ENCODE measurements at places on chromosomes 5 and 9.
A peak's percentile ranks its signal among the peaks of the same experiment; 100 is the strongest.

DNA sequence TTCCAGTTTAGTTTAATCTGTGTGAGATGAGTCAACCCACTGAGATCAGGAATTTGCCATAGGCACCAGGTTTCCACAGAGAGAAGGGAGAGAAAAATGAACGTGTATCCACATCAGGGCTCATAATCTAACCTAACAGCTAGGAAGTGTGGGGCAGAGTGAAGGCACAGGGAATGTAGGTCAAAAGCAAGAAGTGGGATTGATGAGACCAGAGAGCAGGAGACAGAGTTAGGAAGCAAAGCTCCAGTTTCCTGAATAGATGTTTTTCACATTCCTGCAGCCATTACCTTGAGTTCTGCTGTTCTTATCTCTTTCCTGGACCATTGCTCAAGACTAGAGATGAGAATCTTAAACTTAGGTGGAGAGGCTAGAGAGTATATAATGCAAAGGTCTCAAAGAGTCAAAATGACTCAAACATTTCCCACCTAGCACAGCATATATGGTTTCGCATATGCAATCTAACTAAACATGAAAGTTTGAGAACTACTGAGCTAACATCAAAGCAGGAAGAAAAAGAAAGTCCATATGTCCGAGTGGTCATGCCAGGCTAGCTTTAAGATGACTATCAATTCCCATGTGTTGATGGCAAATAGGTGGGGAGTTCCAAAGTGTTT, 41.1 kb upstream of the GNAQ start:
- DNase-seq: no peak
- H3K27me3 ChIP-seq: no peaks in the 10 kb centered on the region
- no peak overlapping the region for H3K4me3 ChIP-seq
- H3K4me1 ChIP-seq: peaks cover 43% of the 10 kb centered on the region
- no peak overlapping the region for H3K27ac ChIP-seq
- H3K36me3 ChIP-seq: peaks cover 10% of the 10 kb centered on the region

DNA sequence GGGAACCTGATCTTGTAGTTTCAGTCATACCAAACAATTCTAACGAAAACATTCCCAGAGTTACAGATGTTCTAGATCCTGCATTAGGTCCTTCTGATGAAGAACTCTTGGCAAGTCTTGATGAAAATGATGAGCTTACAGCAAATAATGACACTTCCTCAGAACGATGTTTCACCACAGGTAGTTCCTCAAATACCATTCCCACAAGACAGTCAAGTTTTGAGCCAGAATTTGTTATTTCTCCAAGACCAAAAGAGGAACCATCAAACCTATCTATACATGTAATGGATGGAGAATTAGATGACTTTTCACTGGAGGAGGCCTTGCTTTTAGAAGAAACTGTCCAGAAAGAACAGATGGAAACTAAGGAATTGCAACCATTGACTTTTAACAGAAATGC, 21.0 kb downstream of the RMI1 start:
- H3K4me1 ChIP-seq: peaks cover 12% of the 10 kb centered on the region
- no peak overlapping the region for H3K27ac ChIP-seq
- H3K4me3 ChIP-seq: no peak overlapping the region

GRCh38 chr5:37833990-37834389, 5.9 kb downstream of the GDNF start:
- H3K27me3 ChIP-seq: peaks cover 72% of the 10 kb centered on the region
- no peak for DNase-seq
- no peak overlapping the region for H3K4me3 ChIP-seq
- no peaks in the 10 kb centered on the region for H3K36me3 ChIP-seq

DNA sequence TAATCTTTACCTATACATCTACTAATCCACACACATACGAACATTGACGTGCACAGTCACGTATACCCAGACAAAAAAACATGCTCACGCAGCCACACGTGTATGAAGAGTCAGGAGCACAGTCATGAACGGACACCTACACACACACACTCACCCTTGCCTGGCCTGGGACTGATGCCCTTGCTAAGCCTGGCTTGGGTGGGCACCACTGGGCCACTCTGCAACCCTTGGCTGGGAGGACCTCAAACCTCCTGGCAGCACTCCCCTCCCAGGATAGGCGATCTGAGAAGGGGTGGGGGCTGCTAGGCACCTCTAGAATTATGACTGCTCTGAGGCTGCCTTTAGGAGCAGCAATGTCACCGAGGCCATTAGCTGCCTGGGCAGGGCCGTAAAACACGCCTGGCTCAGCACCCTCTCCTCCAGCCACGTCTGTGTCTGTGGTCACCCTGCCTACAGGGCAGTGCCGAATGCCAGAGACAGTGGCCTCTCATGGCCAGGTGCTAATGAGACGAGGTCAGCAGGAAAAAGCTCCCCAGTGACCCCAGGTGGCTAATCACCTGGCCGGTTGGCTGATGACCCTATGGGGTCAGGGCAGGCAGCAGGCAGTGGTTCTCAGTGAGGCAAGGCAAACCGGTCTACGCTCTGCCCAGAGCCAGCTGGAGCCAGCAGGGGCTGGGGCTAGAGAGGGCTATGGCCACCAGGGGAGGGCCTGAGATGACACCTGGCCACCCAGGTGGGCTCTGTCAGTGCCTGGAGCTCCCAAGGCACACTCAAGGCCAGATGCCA, 33.7 kb upstream of the MVB12B start:
- no peak overlapping the region for H3K27ac ChIP-seq
- DNase-seq: no peak
- no peak overlapping the region for H3K4me3 ChIP-seq
- no peaks in the 10 kb centered on the region for H3K36me3 ChIP-seq
- H3K27me3 ChIP-seq: peaks cover 3% of the 10 kb centered on the region
- H3K4me1 ChIP-seq: no peaks in the 10 kb centered on the region

- H3K4me3 ChIP-seq: no peak overlapping the region
- H3K4me1 ChIP-seq: no peaks in the 10 kb centered on the region
- DNase-seq: no peak
- no peaks in the 10 kb centered on the region for H3K36me3 ChIP-seq
- no peak overlapping the region for H3K27ac ChIP-seq
- no peaks in the 10 kb centered on the region for H3K27me3 ChIP-seq
These were observed 143.5 kb upstream of the C6 start for GRCh38 chr5:41356786-41357185.

GRCh38 chr5:73768-74502, 18.0 kb upstream of the PLEKHG4B start:
- H3K4me3 ChIP-seq: no peak overlapping the region
- H3K36me3 ChIP-seq: no peaks in the 10 kb centered on the region
- peaks cover 10% of the 10 kb centered on the region for H3K27me3 ChIP-seq
- H3K27ac ChIP-seq: no peak overlapping the region
- DNase-seq: no peak

DNA sequence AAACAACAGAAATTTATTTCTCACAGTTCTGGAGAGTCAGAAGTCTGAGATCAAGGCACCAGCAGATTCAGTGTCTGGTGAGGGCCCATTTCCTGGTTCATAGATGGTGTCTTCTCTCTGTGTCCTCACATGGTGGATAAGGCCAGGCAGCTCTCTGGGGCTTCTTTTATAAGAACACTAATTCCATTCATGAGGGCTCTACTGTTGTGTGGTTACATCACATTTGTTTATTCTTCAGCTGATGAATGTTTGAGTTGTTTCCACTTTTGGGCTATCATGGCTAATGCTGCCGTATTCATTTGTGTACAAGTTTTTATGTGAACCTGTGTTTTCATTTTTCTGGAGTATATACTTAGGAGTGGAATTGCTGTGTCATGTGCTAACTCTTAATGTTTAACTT, 35.2 kb downstream of the DDX4 start:
- no peak overlapping the region for H3K27ac ChIP-seq
- peaks cover 7% of the 10 kb centered on the region for H3K27me3 ChIP-seq
- H3K36me3 ChIP-seq: no peaks in the 10 kb centered on the region
- peaks cover 5% of the 10 kb centered on the region for H3K4me1 ChIP-seq
- no peak overlapping the region for H3K4me3 ChIP-seq

DNA sequence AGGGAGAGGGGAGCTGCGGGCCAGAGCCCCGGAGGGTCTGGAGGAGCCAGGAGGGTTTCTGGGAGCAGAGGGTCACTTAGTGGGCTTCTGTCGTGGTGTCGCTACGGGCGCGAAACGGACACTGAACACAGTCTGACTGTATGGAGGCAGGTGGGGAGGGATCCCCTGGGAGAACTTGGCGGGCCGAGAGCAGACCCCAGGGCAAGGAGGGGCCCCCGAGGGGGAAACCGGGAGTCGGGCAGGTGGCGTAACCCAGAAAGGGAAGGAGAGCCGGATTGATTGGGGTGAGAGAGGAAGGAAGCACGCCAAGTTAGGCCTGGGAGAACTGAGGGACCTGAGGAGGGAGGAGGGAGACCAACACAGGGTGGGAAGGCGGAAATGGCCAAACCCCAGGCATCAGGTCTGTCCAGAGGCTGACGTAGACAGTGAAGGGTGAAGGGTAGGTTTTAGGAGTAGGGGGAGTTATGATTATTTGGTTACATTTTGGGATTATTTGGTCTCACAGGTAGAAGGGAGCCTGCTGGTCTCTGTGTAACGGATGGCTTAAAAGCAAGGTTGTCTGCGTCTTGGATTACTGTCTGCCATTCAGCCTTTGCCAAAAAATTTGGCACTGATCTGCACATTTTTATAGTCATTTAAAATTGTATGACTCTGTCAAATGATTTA, 3.3 kb upstream of the MSMP start:
- H3K27ac ChIP-seq: peak overlapping the region; percentile 96
- H3K4me1 ChIP-seq: peaks cover 42% of the 10 kb centered on the region
- no peak for DNase-seq
- no peaks in the 10 kb centered on the region for H3K27me3 ChIP-seq
- peaks cover 16% of the 10 kb centered on the region for H3K36me3 ChIP-seq
- H3K4me3 ChIP-seq: peak overlapping the region; percentile 95

GRCh38 chr5:115816226-115817081, at the start of gene CDO1:
CDO1 (minus strand) TSS chr5:115816659; CDS start chr5:115816397, 262 bp downstream.
- peak within 1 kb of the TSS; percentile 61 for H3K4me3 ChIP-seq
- no peaks in the 10 kb centered on the region for H3K36me3 ChIP-seq
- H3K27me3 ChIP-seq: peaks cover 68% of the 10 kb centered on the region
- peaks cover 24% of the 10 kb centered on the region for H3K4me1 ChIP-seq
- peak; percentile 57 for DNase-seq

- peaks cover 68% of the 10 kb centered on the region for H3K4me1 ChIP-seq
- H3K36me3 ChIP-seq: no peaks in the 10 kb centered on the region
- H3K27ac ChIP-seq: peak overlapping the region; percentile 73
These were observed 36.8 kb downstream of the C9orf50 start for GRCh38 chr9:129584136-129584535.

- no peak for DNase-seq
- no peaks in the 10 kb centered on the region for H3K4me1 ChIP-seq
- H3K4me3 ChIP-seq: no peak overlapping the region
- no peak overlapping the region for H3K27ac ChIP-seq
These were observed 547.3 kb upstream of the ZNF608 start for GRCh38 chr5:125293726-125294125.

All from activated CD8-positive, alpha-beta T cell treated with anti-CD3 and anti-CD28 coated beads for 36 hours (primary cell).